Karpas-422 (cell line): ENCODE measurements at places on chromosomes 2 and 18. TPM values are rescaled to one million over a fixed set of nuclear protein-coding genes. Genes with fewer than 3 reads are reported as not detected.

Gene RGPD3
- total RNA-seq: not detected in 2 replicates

Gene COPS8
- total RNA-seq: 105 and 133 TPM in 2 replicates

Gene ACADL
- not detected in 2 replicates for total RNA-seq

DNA sequence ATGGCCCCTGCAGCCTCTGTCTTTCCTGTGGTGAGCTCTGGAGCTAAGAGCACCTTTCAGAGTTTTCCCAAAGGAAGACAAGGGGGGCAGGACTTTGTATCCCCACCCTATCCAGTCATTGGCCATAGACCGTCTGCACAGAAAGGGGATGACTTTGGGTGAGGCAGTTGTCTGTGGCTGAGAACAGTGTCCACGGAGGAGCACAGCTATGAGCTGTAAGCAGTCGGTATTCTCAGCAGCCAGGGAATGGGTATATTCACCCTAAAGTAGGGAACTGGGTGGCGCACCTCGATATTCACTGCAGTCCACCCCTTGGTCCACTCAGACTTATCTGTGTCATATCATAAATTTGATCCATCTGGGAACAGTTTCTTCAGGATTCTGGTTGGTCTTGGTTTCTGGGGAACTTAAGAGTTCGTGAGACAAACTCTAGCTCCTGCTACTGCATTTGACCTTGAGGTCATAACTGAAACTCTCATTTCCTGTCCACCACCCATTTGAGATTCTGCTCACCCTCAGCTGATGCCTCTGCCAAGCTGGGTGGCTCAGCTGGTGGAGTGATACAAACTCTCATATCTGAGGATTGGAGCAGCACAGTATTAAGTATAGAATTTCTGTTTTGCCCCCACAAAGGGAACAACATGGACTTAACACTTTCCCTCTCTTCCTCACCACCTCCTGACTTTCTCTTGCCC lies 45.2 kb upstream of the SCG2 start:
- DNase-seq: no peak

DNA sequence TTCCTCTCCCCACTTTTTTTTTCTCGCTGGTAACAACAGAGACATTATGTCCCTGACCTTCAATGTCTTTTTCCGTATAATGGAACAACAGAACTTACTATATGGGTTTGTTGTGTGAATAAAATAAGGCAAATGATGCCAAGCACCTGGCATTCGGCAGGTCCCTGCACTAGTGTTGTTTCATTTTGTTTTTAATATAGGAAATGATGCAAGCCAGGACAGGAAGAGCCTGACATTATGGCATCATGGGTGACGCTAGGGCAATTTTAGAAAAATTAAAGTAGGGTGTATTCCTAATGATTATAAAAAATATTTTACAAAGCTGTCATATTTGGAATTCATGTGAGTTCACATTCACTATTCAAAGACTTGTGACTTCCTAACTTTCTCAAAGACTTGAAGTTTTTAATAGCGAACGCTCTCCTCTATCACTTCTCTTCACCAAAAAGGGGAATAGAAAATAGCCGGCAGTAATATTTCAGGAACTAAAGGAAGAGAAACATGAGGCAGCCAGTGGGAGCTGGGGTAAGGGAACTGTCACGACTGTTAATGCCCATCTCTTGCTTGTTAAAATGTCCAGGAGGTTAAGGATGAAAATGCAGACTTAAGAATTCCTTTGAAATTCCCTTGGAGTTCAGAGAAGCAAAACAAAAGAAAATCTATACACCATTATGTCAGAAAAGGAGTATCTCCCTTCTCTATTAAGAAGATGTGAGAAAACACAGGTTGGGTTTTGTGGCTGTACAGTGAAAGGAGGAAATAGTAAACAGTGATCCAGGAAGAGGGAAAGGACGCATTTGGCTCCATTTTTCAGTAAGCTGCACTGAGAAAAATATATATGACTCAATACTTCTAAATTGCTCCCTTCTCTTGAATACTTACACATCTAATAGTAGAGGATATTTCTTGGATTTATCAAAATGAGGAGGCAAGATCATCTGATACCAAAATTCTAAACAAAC lies 60.2 kb downstream of the DPP4 start:
- no peak for DNase-seq

- DNase-seq: no peak
These were observed 13.9 kb upstream of the UGP2 start for GRCh38 chr2:63827749-63828148.

DNA sequence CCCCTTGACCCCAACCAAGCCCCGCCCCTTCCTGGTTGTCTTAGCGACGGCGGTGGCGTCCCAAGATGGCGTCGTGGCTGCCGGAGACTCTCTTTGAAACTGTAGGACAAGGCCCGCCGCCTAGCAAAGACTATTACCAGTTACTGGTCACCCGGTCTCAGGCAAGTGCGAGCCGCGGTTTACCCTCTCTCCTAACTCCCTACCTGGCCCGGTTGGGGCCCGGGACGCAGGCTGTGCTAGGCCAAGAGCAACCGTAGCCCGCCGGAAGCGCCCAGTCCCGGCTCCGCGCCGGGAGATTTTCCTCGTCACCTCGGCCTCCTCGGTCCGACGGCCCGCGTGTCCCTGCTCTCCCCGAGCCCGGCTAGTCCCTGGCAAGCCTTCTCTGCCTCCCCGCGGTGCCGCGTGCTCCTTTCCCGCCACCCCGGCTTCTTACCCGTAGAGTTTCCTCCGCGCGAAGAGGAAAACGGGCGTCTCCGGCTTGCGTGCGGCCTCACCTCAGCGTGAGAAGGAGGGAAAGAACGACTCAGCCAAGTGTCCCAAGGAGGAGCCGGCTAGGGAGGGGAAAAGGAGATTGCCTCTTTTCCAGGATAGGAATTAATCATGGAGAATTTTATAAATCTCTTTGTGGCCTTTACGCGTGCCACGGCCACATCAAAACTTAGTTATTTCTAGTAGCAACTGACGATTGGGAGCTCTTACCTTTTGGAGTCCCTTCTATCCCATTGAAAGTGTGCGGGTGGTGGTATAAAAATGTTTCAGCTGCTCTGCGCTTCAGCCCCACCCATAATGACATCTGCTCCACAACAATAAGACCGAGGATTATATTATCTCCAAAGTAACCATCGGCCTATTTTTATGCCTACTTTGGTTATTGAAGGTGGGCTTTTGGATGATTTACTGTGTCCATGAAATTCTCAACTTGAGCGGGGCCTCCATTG lies at the start of gene FBXO36:
Gene FBXO36 (plus strand): TSS at position 55 of the 938 bp plus-strand sequence. CDS start 11 bp downstream, at position 66.
- peak; percentile 94 for DNase-seq

DNA sequence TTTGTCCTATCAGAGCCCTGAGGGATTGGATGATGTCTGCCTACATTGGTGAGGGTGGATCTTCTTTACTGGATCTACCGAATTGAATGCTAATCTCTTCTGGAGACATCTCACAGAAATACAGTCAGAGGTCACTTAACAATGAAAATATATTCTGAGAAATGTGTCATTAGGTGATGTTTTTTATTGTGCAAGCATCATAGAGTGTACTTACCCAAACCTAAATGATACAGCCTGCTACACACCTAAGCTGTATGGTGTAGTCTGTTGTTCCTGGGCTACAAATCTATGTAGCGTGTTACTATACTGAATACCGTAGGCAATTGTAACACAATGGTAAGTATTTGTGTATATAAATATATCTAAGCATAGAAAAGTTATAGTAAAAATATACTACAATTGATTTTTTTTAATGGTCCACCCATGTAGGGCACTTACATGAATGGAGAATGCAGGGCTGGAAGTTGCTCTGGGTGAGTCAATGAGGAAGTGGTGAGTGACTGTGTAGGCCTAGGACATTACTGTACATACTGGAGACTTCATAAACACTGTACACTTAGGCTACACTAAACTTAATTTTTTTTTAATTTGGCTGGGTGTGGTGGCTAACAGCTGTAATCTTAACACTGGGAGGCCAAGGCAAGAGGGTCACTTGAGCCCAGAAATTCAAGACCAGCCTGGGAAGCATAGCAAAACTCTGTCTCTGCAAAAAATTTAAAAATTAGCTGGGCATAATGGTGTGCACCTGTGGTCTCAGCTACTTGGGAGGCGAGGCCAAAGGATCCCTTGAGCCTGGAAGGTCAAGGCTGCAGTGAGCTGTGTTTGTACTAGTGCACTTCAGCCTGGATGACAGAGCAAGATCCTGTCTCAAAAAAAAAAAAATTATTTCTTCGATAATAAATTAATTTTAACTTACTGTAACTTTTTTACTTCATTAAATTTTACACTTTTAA lies 226.3 kb upstream of the UBE2E3 start:
- no peak for DNase-seq

Gene DNAJC10
- total RNA-seq: 187 and 199 TPM in 2 replicates

- no peak for DNase-seq
These were observed 15.7 kb downstream of the SPC25 start for GRCh38 chr2:168874368-168875054.

- peak; percentile 98 for DNase-seq
These were observed 128.0 kb upstream of the MSH6 start for GRCh38 chr2:47654790-47655562.

Gene HMSD
- total RNA-seq: not detected in 2 replicates

DNA sequence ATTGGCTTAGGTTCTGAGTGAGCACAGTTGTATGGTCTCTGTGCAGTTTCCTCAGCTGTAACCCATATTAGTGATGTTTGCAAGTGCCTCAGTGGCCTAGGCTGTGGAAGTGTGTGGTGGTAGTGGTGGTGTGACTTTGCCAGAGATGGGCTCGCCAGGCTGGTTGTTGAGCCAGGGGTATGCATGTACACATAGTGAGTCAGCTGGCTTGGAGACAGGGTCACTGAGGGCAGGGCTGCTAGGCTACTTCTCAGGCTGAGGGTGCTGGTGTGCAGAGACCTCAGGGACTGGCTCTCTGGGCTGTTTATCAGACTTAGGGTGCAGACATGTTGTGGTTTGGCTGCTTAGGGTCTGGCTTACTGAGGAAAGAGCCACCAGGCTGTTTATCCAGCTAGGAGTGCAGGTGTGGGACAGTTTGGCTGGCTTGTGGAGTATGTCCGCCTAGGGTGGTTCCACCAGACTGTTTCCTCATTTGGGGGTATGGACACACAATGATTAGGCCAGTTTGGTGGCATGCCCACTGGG lies 15.0 kb downstream of the APLF start:
- DNase-seq: no peak

GRCh38 chr18:42163321-42163720 lies 208.3 kb downstream of the PIK3C3 start:
- DNase-seq: no peak

DNA sequence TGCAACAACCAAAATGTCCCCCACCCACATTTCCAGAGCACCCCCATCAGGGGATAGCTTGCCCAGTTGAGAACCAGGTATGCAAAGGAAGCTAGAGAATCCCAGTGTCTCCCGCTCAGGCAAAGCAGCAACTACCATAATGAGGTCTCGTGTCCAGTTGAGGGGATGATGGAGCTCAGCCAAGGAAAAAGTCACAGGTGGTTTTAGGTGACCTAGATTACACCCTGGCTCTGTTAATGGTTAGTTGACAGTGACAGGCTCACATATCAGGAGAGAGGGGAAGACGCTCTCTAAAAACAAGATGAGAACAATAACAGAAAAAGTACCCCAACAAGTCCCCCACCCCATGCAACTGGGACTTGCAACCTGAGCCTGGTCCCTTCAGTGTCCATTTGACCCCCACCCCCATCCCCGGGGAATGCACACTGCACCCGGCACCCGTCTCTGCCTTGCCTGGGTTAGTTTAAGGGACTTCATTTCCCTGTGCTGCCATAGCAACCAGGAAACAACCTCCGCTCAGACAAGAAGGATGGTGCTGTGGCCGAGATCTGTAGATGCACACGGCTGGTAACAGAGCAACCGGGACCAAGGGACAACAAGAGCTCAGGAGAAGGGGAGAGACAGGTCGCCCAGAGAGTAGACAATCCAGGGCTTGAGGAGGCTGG lies at the start of gene KIAA2012:
Gene KIAA2012 (plus strand): TSS at position 519 of the 665 bp plus-strand sequence. CDS start 373 bp downstream, outside the sequence.
- DNase-seq: peak; percentile 89

Gene TACR1
- total RNA-seq: not detected in 2 replicates

- DNase-seq: no peak
These were observed 160.5 kb upstream of the RND3 start for GRCh38 chr2:150647943-150648342.
